ENCODE measurements at places on chromosomes 5 and 9. TPM values are rescaled to one million over a fixed set of nuclear protein-coding genes. Genes with fewer than 3 reads are reported as not detected.

The TIFAB gene
- not detected for total RNA-seq

The SLCO4C1 gene
- not detected for total RNA-seq

The TNC gene
- 1,433 TPM for total RNA-seq

The LVRN gene
- total RNA-seq = 1.6 TPM

The C9orf50 gene
- total RNA-seq = 0.11 TPM

The KIF20A gene
- total RNA-seq = 47.7 TPM

The GAPVD1 gene
- 65.0 TPM for total RNA-seq

The NKD2 gene
- not detected for total RNA-seq

The SLC36A3 gene
- not detected for total RNA-seq

The ADAMTSL1 gene
- total RNA-seq = 206 TPM

The NR6A1 gene
- 0.26 TPM for total RNA-seq

The ZCCHC10 gene
- 14.4 TPM for total RNA-seq

The CORO2A gene
- 0.91 TPM for total RNA-seq

The ENTREP1 gene
- under 0.01 TPM for total RNA-seq

The SIGMAR1 gene
- total RNA-seq = 57.5 TPM

The DBH gene
- total RNA-seq = not detected

The OBP2B gene
- not detected for total RNA-seq

The PPP3R2 gene
- not detected for total RNA-seq

The CNTFR gene
- not detected for total RNA-seq

The SVEP1 gene
- total RNA-seq = 89.5 TPM

The SPIN1 gene
- 167 TPM for total RNA-seq

The CSF2 gene
- total RNA-seq = not detected

The TGFBI gene
- total RNA-seq = 1,753 TPM

The RNF208 gene
- 0.39 TPM for total RNA-seq

The LRRC26 gene
- total RNA-seq = not detected

The SPATA31A3 gene
- total RNA-seq = not detected

The BASP1 gene
- total RNA-seq = 203 TPM

The HSD17B3 gene
- not detected for total RNA-seq

The ADGRD2 gene
- total RNA-seq = not detected

The NSMF gene
- 22.7 TPM for total RNA-seq

The BTNL8 gene
- not detected for total RNA-seq

The RALGDS gene
- 16.1 TPM for total RNA-seq

The EDIL3 gene
- 442 TPM for total RNA-seq

The CDH18 gene
- total RNA-seq = under 0.01 TPM

The DNAH5 gene
- 1.2 TPM for total RNA-seq

The AQP7 gene
- total RNA-seq = 0.13 TPM

The PCDHB8 gene
- 0.52 TPM for total RNA-seq

The OR2K2 gene
- not detected for total RNA-seq

The SLC12A2 gene
- total RNA-seq = 37.6 TPM

The PTPN3 gene
- total RNA-seq = 9.5 TPM

All from articular chondrocyte of knee joint (primary cell).